ENCODE measurements at places on chromosomes 3 and 15.

DNA sequence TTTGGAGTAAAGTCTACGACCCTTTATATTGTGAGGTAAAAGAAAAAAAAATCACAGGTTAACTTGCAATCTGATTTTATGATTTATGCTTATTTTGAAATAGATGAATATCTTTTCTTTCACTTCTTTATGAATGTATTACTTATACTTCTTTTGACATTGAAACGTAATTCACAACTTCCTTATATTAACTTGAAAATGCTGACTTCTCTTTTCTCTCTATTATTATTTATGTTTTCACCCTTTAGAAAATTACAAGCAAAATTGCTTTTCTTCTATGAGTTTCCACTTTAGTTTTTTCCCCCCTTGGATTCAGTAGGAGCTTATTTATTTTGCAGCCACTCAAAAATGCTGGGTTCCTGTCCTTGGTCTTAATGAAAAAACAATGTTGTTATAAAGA lies 25.4 kb downstream of the ACP3 start:
- no peak for DNase-seq

DNA sequence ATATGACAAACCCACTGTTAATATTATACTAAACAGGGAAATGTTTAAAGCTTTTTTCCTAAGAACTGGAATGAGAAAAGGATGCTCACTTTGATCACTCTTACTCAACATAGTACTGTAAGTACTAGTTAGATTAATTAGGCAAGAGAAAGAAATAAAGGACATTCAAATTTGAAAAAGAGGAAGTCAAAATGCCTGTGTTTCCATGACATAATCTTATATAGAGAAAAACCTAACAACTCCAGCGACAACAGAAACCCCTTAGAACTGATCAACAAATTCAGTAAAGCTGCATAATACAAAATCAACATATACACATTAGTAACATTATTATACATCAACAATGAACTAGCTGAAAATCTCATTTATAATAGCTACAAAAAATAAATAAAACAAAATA lies 200.6 kb upstream of the ROBO1 start:
- DNase-seq = no peak

DNA sequence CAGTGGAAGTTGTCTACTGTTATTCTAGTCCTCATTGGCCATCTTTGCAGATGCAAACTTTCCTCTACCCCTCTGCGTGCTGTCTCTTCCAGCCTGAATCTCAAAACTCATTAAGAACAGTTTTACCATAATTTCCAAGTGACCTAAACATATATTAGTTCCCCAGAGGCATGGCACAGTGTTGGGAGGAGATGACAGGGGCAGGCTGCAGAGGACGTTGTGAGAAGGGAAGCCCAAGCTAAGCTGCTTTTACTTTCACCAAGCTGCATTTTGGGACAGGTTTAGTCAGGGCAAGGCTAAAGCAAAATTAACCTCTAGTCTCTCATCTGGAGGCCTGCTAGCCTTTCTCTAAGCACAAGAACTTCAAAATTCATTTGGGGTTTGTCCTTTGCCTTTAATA lies 318.6 kb upstream of the SATB1 start:
- no peak for DNase-seq

GRCh38 chr15:99211926-99212325 lies 37.5 kb downstream of the TTC23 start:
- no peak for DNase-seq

DNA sequence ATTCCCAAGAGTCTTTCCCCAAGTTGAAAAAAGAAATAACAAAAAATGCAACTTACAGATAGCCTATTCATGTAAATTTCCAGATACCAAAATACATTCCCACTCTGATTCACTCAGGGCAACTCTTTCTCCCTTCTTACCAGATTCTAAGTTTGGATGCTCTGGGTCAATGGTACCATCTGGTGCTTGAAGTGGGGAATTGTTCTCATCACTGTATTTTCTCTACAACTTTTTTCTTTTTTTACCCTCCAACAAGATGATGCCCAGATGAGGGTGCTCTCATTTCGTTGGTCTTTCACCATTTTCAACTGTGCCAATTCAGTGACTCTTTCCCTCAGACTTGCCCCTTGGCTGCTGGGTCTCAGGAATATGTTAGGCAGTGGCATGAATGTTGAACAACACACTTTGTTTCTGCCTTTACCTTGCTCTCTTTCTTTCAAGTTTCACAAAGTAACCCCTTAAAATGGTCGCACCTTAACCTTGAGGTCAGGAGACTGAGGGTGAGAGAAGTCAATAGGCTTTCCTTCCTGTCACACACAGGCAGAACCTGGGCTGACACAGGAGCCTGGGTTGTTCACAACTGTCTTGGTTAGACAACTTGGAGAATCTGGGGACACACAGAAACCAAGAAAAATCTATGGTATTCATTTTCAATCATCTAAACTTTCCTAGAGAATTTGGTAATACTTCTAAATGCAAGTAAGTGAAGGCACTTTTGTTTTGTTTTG lies 330.7 kb upstream of the SLCO3A1 start:
- no peak for DNase-seq

DNA sequence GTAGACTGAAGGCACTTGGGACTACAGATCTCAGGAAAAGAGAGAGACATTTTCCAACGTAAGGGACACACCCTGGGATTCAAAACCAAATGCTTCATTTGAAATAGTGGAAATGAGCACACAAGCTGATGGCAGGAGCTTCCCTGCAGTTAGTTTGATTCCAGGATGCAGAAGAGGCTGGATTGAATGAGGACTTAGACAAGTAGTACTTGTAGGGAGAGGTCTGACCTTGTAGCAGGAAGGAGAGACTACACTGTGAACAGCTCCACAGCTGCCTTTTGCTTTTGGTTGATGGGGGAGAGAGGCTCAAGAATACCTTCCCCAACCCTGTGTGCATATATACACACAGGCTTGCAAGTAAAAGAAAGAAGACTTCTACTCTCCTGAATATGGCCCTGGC lies 51.5 kb downstream of the PDE8A start:
- DNase-seq = no peak

- DNase-seq = no peak
Observed at GRCh38 chr3:42412526-42413155, 2.2 kb upstream of the LYZL4 start.

- DNase-seq = no peak
Observed at GRCh38 chr3:152314677-152315353, 46.1 kb downstream of the MBNL1 start.

DNA sequence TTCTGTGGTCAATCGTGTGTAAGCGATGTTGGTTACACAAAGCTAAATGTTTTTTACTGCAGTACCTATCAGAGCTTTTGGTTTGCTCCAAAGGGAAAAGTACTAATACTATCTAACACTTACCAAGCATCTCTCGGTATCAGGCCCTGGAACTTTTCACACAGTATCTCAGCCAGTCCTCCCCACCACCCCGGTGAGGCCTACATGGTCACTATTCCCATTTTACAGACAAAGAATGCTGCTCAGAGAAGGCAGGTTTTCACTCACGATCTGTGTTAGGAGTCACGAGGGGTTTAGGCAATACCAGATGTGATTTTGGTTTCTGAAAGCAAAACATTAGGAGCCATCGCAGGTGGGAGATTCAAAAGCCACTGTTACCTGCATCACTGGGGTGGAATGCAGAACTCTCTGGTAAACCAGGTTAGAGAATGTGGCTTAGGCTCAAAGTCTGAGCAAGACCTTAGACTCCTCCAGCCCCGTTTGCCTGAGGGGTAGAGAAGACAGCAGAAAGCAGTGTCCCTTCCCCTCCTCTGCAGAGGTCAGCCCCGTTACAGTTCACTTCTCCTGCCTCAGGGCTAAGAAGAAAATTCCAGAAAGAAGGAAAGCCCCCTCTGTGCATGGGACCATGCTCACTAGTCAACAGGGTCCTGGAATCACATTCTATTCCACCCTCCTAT lies 57.2 kb downstream of the XXYLT1 start:
- DNase-seq = no peak

DNA sequence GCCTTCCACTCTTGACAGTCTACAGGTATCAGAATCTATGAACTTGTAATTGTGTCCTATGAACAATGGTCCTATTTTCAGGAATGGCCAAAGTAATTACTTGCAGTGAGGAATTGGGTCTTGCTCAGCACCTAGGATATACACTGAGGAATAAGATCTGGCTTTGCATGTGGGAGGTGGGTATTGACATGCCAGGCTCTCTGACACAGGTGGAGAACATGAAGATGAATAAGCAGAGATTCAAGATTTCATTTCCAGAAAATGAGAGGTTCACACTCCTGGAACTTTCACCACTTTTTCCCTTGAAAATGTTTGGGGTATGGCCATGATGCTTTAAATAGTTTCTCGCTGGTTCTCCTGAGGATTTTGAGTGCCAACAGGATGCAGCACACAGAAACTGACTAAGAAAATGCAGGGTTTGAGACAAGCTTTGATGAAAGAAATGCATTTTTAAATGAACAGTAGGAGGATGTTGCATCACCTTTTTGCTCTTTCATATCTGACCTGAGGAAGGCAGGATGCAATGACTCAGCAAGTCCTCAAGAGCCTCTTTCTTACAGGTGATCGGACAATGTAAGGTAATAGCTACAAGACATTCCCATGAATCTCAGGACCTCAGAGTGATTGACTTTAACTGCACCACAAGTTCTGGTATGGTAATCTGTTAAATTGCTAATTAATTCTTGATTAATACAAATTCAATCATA lies 3.7 kb downstream of the HRG start:
- DNase-seq = no peak

DNA sequence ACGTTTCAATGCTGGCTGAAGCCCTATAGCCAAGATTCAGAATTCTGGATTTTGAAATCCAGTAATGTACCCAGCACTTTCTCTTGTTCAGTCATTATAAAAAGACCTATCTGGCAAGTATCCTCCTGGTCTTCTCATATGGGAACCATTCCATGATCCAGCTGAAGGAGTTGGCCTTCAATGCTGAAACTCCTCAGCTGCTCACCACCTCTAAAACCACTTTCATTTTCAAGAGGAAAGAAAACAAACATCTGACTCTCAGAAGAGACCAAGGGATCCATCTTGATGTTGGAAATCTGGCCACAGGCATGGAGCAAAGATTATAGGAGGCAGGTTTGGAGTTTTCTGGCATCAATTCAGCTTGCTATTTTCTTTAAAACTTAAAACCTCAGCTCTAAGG lies 235.4 kb downstream of the FMN1 start:
- no peak for DNase-seq

- DNase-seq = no peak
Observed at GRCh38 chr15:47788685-47789084, 71.4 kb downstream of the SEMA6D start.

GRCh38 chr3:161108840-161109239 lies 3.7 kb upstream of the B3GALNT1 start:
- no peak for DNase-seq

DNA sequence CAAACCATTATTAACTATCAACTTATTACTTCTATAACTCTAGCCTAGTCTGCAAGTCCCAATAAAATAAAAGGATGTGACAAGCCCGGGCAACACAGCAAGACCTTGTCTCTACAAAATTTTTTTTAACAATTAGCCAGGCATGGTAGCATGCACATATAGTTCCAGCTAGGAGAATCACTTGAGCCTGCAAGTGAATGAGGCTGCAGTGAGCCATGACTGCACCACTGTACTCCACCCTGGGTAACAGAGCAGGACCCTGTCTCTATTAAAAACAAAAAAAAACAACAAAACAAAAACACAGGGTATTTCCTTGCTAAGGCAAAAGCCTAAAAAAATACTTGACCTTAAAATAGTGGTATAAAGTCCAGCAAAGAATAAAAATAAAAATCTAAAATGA lies 31.4 kb downstream of the ANKRD28 start:
- no peak for DNase-seq

DNA sequence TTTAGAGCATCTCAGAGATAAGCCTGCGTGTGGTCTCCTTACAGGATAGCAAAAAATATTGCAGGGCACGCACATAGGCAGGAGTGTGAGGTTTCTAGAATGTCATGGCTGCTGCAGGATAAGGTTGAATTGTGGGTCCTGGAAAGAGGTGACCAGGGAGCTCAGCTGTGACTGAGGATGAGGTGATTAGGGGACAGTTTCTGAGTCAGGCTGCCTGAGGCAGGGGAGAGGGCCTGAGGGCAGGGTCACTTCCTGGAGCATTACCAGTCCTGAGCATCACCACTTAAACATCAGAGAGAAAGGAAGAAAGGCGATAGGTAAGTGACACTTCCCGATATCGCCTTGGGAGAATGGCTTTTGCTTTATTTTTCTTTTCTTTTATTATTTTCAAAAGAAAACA lies 813.8 kb downstream of the TUSC7 start:
- DNase-seq = no peak

GRCh38 chr3:187913617-187914033 lies 168.4 kb upstream of the BCL6 start:
- DNase-seq = no peak

DNA sequence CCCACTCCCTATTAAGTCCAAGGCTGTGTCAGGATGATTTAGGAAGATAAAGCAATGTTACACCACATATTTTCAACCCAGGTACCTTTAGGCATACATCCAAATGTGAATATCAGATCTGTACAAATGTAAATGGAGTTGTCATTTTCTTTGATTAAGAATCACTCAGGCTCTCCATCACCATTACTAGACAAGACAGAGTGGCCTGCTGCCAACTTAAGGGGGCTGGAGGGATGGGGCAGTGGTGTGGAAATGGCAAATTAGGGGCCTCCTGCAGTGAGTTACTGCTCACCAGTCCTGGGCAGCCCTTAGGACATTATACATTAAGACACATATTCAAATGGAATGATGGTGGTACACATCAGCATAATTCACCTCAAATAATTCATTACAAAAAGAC lies 211.0 kb downstream of the TNIK start:
- no peak for DNase-seq

- DNase-seq = no peak
Observed at GRCh38 chr3:45409921-45410320, 21.5 kb downstream of the LARS2 start.

- DNase-seq = no peak
Observed at GRCh38 chr3:194659778-194660177, 12.2 kb downstream of the LSG1 start.

- DNase-seq = no peak
Observed at GRCh38 chr3:188431040-188431439, 277.1 kb downstream of the LPP start.

GRCh38 chr15:29470794-29471193 lies 201.2 kb upstream of the NSMCE3 start:
- no peak for DNase-seq
